NCI-H1930 (cell line): ENCODE measurements at places on chromosomes 1 and 21.

DNA sequence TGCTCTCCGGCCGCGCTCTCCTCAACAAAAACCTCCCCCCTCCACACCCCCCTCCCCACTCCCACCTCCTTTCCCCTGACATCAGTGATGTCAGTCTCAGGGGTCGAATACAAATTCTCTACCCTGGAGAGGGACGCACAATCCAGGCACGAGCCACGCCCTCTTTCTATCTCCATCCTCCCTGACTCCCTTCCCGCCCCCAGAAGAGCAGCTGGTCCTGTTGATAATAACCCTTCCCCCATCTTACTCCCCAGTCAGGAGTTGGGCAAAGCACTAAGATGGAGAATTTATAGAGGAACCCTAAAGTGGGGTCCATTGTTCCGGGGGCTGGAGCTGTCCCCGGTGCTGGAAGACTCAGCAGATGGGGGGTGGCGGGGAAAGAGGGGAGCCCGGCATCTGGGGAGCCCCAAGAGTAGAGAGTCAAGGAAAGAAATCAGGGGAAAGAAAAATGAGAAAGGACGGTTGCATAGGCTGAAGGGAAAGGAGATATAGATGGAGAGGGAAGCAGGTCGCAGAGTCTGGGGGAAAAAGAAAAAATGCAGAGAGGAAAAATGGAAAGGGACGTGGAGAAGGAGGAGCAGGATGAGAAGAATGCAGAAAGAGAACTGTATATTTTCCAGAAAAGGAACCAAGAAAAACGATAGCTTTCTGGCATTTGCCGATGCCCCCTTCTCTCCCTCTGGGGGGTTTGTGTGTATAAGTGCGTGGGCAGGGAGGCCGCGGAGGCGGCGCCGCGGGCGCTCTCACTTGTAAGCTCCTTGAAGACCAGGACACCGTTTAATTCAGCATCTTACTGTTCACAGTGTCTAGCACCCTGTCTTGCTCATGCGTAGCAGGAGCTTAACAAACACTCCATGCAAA lies at the start of gene CELF3:
Gene CELF3 (minus strand): TSS at position 33 of the 861 bp plus-strand sequence. CDS start 783 bp downstream, outside the sequence.
- DNase-seq = peak; percentile 85

DNA sequence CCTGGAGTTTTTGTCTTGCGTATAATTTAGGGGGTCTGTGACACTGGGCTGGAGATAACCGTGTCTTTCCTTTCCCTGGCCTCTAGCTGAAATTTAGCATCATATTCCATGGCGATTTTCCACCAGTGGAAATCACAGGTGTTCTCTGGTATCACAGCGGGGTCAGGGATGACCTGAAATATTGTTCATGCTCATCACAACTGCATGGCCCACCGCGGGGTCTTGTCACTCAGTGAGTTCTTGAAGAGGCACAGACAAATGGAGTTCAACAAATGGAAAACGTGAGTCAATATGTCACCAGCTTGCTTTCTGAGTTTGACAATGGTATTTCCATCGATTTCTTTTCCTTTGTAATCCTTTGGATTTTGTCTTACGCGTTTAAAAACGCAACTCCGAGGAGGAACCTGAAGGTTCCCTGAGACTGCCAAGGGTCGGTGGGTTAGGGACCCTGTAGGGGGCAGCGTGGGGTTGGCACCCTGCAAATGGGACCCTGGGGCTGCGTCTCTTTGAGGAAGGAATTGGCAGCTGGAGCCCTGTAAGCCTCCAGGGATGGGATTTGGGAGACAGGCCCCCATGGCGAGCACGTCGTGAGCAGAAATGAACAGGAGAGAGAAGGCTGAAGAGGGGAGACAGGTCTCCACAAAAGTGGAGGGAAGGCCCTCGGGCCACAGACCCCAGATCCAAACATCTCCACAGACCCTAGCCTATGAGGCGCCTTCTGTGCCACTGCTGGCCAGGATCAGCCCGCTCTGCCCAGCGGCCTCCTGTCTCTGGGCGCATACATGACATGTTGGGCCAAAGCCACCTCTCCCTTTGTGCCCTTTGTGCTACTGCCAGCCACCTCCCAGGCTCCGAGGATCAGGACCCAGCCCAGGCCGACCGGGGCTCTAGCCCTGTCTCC lies 32.1 kb upstream of the RUNX3 start:
- DNase-seq = no peak

DNA sequence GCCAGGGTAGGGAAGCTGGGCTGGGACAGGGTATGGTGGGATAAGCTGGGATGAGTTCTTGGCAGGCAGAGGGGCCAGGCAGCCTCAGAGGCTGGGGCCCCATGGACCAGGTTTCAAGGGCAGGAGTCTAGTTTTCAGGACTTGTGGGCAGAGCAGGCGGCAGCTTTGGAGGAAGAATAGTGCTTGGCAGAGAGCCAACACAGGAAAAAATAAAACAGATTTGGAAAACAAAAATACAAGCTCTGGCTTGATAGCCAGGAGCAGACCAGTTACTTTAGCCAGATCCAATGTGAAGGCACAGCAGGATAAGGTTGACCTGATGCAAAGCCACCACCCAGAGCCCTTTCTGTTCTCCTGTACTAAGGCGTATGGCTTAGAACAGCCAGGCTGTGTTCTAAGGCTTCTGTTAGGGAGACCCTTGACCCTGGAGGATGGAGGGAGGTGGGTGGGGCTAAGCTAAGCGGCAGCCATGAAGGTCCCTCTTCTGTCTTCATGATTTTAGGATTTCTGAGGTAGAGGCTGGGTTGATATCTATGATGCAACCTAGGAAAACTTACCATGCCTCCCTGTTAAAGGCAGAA lies 5.5 kb downstream of the TRAF5 start:
- no peak for DNase-seq

GRCh38 chr1:201378804-201379203 lies 1.3 kb upstream of the TNNT2 start:
- no peak for DNase-seq

- DNase-seq = no peak
Observed at GRCh38 chr1:56788588-56788987, 30.6 kb downstream of the FYB2 start.

DNA sequence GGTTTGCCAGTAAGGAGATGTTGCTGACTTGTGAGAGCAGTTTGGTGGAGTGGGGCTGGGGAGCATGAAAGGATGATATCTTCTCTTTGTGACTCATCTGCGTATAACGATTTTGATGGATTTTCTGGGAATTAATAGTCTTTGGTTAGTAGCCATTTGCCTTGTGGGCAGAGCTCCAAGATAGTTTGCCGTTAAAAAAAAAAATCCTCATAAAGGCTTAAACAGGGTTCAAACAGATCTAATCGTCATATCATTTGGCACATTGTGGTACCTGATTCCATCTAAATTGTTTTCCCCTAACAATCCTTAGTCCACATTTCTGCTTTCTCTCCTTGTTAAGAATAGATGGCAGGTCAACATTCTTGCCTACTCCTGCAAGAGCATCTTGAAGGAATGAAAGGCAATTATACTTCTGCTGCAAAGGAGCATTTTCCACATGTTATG lies 168.0 kb downstream of the PPP1R12B start:
- no peak for DNase-seq

GRCh38 chr21:39208624-39209333 lies 25.5 kb upstream of the PSMG1 start:
- DNase-seq = no peak
